ENCODE measurements at places on chromosomes 5 and 9. TPM values are rescaled to one million over a fixed set of nuclear protein-coding genes. Genes with fewer than 3 reads are reported as not detected.

DNA sequence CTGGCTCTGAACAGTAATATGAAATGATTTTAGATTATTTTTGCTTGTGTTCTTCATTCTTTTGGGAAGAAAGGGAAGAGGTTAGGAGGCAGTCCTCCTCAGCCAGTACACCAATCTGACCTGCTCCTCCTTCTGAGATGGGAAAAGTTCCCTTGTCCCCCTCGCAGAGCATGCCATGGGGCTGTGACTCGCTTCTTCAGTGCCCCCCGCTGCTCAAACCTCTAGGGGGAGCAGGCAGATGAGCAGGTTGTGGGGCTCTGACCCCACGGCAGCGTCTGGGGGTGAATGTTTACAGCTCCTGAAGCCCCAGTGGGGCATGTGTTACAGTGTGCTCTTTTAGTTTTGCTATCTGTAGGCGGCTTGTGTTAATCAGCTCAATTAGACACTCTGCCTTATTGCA is 50.9 kb upstream of the KLF9 start:
- no peak for DNase-seq

- no peak for DNase-seq
Measured at GRCh38 chr5:50710838-50711237, 44.4 kb downstream of the PARP8 start.

GRCh38 chr5:378976-379742 is 57.6 kb downstream of the AHRR start:
- DNase-seq, result peak; percentile 1

The SPINK7 gene
- not detected for total RNA-seq

The LRRTM2 gene
- total RNA-seq, result not detected

DNA sequence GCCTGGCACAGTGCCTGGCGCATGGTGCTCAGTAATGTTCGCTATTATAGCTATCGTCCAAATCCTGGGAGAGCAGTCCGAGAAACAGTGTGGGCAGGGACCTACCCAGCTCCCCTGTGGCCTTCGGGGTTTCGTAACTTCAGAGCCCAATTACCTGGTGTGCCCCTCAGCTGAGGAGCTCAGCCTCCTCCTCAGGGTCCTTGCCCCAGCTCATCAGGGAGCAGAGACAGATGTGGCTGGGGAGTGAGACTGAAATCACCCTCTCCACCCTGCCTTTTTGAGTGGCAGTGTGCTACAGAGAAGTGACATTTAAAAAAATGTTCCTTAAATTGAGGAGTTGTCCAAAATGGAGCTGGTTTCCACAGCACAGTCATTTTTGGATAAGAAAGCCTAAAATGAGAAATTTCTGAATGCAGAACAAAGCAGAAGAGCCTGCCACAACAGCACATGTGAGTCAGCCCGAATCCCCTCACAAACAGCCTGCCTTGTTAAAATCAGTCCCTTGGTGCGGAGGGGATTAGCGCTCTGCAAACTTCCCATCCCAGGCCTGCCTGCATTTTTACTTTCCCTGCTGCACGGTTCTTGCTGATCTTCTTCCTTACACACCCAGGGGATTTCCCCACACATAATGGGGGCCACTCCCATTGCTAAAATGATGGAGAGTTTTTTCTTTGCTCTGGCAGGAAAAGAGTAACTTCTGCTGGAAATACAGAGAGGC is 78.1 kb upstream of the PITX1 start:
- DNase-seq, result no peak

All from prostate gland (tissue), 2 donors.